ENCODE measurements at places on chromosomes 12 and 14.

GRCh38 chr14:92589213-92589852, 75.8 kb downstream of the RIN3 start:
- DNase-seq, result no peak

DNA sequence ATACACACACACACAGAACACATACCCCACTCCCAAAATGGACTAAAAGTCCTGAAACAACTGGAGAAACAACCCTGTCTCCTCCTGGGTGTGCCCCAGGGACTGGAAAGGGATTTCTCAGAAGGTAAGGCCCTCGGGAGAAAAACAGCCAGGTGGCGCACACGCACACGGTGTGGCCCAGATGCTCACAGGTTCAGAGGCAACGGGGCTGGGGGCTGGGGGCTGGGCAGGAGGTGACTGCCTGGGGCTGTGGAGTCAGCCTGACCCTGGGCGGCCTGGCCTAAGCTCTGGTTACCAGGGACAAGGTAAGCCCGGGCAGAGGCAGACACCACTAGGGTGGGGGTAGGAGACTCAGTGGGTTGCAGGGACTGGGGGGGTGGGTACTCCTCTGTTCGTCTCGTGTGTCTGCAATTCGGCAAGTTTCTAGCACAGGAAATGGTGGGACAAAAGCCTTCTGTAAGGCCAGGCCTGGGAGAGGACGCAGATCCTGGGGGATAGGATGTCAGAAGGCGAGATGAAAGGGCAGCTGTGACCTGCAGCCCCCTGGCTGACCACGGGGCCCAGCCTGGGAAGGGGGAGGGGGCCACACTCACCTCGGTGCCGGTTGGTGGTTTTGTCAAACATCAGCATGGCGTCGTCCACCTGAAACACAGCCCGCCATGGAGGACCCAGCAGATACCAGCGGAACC, 10.4 kb downstream of the MSI1 start:
- DNase-seq, result no peak

DNA sequence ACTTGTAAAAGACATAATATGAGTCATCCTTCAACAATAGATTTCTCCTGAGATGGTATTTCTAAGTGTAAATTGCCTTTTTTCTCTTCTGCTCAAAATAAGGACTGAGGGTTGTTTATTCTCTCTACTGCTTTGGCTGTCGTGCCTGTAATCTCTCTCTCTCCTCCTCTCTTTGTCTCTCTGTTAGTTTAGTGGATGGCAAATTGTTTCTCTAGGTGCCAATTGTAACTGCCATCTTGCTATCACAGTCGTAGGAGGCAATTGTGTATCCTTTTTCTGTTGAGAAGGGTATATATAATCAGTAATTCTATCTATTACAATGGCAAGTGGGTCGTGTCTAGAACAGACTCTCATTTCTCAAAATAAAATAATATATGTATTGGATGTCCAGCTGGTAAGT, 545.0 kb upstream of the FBXO33 start:
- peak; percentile 75 for DNase-seq

DNA sequence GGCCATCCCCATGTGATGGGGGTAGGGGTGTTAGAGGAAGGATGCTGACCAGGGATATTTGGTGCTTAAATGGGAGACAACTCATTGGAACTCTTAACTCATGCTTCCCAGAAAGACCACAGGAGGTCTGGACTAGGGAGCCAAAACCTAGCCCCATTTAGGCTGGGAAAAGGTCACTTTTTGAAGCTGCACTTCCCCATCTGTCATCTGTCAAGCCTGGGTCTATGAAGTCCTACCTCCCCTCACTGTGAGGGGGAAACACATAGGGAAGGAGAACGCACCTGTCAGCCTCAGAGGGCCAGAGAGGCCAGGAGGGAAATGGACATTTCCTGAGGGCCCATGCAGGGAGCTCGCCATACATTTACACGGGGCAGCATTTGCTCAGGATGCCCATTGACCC, 321.0 kb downstream of the BCL11B start:
- DNase-seq, result no peak

DNA sequence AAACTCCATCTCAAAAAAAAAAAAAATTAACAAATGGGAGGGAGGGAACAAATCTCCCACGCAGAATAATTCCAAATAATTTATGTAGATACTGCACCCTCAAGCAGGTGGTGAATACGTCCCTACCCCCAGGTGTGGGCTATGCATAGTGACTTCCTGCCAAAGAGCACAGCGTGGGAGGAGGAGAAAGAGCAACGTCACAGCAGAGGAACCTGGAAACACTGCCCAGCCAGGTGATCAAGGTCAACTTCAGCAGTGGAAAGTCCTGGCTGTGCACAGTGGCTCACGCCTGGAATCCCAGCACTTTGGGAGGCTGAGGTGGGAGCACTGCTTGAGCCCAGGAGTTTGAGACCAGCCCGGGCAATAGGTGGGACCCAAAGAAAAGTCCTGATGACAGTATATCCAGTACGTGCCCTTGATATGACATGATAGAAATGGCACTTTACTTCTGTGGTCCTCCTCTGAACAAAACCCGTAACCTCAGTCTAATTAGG, 9.5 kb downstream of the CINP start:
- no peak for DNase-seq

- DNase-seq, result peak; percentile 4
Measured at GRCh38 chr14:87049950-87050349, 943.0 kb downstream of the GALC start.

- no peak for DNase-seq
Measured at GRCh38 chr12:127191129-127191528, 1075.8 kb upstream of the TMEM132C start.

DNA sequence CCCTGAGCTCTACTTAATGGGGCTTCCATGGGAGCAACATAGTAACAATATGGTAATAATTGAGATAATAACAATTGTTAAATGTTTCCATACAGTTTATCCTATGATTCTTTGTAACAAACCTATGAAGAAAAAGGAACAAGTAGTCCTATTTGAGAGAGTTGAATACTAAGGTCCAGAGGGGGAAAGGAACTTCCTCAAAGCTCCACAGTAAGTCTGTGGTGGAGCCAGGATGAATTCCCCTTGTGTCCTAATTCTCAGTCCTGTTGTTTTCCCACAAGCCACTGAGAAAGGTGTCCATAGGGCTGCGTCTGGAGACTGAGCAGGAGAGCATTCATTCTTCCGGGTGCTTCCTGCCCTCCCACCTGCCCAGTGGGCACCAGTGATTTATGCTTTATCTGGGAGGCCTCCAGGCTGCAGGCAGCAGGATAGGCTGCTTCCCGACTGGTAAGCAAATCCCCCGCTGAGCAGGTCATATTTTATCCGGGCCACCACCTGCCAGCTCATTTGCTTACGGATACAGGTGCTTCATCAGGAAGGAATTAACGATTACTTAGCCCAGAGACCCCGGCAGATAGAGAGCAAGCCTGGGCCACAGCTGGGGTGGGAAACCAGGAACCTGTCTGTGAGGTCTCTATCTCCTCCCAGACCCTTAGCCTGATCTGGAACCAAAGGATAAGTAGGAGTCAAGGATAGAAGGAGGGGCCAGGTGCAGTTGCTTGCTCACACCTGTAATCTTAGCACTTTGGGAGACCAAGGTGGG, 33.9 kb upstream of the FAM222A start:
- DNase-seq, result no peak

GRCh38 chr14:49598485-49599300, at the start of gene LRR1:
Gene LRR1, plus strand, starts transcription at chr14:49598940. Its CDS starts 81 bp downstream, at chr14:49599021.
- DNase-seq, result peak; percentile 71

DNA sequence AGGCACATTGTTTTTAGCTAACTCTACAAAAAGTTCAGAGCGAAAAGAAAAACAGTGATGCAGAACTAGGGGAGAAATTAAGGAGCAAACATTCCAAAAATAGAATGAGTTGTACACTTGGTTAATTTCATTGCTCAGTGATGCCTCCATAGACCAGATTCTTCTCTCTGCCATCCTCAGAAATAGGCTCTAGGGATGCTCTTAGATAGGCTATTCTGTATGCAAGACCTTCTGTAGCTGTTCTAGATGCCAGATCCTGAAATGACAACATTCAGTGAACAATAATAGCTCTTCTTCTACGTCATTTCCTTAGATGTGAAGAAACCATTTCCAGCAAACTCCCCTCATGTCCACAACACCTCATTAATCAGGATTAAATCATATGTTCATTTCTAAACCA, 466.3 kb downstream of the DIO2 start:
- no peak for DNase-seq

GRCh38 chr14:54309615-54310014, 87.2 kb upstream of the CDKN3 start:
- DNase-seq, result no peak

DNA sequence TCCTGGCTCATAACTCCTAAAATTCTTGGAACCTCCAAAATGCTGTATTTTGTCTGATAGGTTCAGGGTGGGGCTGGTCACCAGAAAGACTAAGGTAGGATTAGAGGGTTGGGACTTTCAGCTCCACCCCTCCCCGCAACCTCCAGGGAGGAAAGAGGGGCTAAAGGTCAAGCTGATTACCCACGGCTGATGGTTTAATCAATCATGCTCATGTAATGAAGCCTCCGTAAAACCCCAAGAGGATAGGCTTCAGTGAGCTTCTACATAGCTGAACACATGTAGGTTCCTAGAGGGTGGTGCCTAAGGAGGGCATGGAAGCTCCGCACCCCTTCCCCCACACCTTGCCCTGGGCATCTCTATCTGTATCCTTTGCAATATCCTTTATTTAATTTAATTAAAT, 60.0 kb downstream of the DGLUCY start:
- no peak for DNase-seq

- no peak for DNase-seq
Measured at GRCh38 chr14:65164825-65165135, 62.5 kb upstream of the MAX start.

GRCh38 chr14:31410048-31410650, 10.2 kb downstream of the HEATR5A start:
- DNase-seq, result no peak

DNA sequence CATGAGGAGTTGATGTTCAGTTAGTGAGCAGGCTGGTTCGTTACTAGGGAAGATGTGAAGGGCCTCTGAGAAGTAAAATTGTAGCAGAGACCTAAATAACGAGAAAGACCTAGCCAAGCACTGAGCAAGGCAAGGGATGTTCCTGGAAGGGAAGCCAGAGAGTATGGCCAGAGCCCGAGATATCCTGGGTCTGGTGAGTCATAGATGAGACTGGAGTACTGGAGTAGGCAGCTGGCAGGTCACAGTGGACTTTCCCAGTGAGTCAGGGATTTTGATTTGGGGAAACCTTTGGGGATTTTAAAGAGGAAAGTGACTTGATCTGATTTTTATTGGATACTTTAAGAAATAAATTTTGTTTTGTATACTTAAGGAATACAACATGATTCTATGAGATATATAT, 369.0 kb downstream of the DIO2 start:
- no peak for DNase-seq

- no peak for DNase-seq
Measured at GRCh38 chr12:15244341-15244740, 23.1 kb upstream of the RERG start.

DNA sequence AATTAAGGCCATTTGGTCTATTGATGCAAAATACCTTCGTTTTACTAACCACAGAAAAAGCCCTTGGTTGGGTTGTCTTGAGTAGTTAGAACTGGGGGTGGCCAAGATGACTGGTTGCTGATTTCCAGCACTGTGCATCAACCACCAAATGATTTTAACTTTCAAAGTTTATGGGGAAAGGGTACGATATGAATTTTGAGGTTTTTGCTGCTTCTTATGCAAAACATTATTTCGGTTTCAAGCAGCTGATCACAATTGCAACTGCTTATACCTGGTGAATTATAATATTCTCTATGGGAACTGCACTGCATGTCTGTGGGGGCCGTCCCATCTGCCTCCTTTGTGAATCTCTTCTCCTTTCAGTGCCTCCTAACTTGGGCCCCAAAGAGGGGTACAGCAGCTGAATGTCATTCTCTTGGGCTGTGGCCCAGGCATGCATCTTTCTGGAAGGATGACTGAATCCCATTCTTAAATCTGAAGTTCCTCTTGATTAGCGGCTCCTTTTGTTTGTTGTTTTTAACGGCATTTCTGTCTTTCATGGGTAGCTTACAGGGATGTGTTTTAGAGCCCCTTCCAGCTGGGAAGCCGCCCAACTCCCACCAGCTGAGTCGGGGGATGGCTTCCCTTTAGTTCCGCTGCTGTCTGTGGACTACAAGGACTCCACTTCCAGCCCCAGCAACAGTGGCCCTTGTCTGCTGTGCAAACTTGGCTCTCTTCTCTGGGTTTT, 479.8 kb downstream of the ZFP36L1 start:
- DNase-seq, result no peak

GRCh38 chr14:51442513-51443175, 202.6 kb downstream of the TMX1 start:
- DNase-seq, result no peak

GRCh38 chr12:104352106-104352713, 48.7 kb downstream of the EID3 start:
- DNase-seq, result no peak

DNA sequence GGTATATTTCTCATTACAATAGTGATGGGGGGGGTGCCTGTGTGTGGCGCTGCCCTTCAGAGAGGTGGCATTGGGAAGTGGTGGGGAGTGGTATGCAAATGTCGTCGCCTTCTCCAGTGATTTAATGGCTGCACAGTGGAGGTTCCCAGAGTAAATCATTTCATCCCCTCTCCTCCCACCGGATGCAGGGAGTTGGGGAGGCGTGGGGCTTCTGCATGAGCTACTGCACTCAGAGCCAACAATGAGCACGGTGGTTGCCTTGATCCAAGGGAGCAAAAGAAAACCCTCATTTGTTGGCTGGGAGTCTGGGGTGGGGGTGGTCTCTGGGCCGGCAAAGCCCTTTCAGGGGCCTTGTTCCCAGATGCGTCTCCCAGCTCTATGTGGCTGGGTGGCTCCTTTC, 124.3 kb downstream of the AACS start:
- no peak for DNase-seq

Data from NCI-H1930 (cell line).